ENCODE measurements at places on chromosomes 6 and 20.

DNA sequence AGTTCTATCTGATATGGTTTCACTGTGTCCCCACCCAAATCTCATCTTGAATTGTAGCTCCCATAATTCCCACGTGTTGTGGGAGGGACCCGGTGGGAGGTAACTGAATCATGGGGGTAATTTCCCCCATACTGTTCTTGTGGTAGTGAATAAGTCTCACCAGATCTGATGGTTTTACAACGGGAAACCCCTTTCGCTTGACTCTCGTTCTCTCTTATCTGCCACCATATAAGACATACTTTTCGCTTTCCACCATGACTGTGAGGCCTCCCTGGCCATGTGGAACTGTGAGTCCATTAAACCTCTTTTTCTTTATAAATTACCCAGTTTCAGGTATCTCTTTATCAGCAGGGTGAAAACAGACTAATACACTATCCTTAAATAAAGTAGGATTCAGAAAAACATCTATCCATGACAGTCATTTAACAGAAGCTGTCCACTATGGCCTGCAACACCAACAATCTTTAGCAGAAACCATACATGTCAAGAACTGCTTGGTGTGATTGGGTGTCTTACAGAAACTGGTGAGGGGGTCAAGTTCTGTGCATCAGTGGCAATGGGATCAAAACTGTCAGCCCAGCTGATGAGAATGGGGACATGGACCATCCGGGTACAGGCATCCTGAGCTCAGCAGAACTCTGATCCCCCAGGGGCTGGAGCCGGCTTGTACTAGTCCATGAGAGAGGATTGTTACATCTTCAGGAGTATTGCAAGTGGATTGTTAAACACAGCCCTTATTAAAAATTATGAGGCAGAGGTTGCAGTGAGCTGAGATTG is 59.2 kb downstream of the SCML4 start:
- no peak for DNase-seq

DNA sequence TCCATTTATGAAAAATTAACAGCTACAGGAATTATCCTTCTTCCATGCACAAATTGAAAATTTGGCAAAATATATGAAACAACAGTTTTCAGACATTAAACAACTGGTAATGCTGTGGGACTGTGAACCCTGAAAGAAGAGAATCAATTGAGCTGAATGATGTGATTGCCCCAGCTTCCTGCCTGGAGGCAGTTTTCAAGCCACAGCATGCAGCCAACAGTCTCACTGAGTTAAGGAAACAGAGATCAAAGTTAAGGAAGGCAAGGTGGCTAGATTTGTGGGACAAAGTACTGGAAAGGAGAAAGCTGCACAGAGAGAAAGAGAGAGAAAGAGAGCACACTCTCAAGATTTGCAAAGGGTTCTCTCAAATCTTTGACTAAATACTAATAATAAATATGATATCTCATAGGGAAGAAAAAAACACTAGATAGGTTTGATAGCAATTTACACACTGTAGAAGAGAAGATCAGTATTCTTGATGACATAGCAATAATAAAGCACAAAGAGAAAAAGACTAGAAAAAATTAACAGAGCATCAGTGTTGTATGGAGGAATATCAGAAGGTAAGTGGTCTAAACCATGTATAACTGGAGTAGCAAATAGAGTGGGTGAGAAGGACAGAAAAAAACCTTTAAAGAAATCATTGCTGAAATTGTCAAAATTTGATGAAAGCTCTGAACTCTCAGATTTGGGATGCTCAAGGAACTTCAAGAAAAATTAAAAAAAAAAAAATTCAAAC is 70.1 kb upstream of the CNKSR3 start:
- no peak for DNase-seq

GRCh38 chr6:2193931-2194330 is 51.5 kb downstream of the GMDS start:
- DNase-seq: no peak

GRCh38 chr6:7151381-7151780 is 43.6 kb downstream of the RREB1 start:
- no peak for DNase-seq

DNA sequence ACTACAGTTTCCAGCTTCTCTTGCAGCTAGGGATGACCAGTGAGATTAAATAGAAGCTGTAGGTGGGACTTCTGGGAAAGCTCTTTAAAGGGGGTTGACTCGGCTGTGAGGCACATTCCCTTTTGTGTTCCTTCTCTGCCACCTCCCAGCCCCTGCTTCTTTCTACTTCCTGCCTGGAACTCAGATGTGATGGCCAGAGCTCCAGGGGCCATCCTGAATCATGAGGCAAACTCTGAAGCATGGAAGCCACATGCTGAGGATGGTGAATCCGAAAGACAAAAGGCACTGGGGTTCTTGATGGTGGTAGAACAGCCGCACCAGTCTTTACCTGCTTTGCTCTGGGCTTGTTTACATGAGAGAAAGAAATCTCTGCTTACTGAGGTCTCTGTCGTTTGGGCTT is 9.1 kb downstream of the CEBPB start:
- DNase-seq: no peak
